Stimulated activated CD4-positive, alpha-beta T cell treated with anti-CD3 and anti-CD28 coated beads, Interleukin-15, amount 100 ng/mL, for 48 hours (primary cell): ENCODE measurements at places on chromosomes 12 and 14.

- no peak for DNase-seq
Observed at GRCh38 chr12:52539083-52539820, 13.7 kb downstream of the KRT71 start.

DNA sequence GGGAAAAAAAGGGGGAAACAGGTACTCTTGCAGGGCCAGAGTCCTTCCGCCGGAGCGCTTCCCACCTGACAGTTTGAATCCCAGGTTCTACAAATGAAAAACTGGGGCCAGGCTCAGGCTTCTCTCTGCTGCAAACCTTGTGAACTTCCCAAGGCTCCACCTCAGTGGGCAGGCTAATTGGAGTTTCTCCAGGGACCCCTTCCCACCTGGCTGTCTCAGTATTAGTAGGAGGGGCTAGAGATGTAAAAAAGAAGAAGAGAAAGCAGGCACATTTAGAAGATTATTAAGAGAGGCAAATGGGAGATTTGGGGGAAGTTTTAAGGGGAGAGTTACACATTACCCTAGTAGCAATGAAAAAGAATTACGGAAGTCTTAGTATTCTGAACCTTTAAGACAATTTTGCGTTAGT is 20.0 kb upstream of the CLEC2D start:
- DNase-seq: no peak

GRCh38 chr12:15688202-15688736 is 100.9 kb downstream of the EPS8 start:
- DNase-seq: no peak

GRCh38 chr12:120472521-120472920 is 3.0 kb upstream of the SRSF9 start:
- DNase-seq: no peak

DNA sequence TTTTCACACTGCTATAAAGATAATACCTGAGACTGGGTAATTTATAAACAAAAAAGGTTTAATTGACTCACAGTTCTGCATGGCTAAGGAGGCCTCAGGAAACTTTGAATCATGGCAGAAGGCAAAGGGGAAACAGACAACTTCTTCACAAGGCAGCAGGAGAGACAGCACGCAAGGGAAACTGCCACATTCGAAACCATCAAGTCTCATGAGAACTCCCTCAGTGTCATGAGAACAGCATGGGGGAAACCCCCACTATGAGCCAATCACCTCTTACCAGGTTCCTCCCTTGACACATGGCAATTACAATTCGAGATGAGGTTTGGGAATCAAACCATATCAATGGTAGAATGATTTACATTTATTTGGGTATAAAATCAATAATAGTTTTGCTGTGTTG is 558.5 kb downstream of the TMTC2 start:
- DNase-seq: no peak

DNA sequence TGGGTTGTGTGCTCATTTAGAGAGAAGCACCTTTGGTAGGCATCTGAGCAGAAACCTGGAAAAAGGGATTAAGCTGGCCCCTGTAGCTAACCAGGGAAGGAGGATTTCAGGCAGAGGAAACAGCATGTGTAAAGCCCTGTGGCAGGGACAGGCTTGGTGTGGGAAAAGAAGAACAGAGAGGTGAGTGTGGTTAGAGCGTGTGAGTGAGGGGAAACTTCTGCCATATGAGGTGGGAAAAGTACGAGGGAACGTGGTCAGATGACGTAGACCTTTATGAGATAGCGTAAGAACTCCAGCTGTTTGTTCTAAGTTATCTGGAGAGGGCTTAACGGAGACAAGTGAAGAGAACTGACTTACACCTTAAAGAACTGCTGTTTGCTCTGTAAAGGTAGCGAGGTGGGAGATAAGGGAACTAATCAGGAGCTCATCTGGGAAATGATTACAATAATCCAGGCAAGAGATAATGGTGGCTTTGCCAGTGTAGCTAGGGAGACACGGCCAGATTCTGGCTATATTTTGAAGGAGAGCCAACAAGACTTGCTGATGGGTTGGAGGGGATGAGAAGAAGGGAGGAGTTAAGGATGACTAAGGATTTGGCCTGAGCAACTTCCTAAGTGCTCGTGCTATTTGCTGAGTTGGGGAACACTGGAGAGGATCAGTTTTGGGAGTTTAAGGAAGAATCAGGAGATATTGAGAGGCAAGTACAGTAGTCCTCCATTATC is 234.0 kb downstream of the ETNK1 start:
- DNase-seq: no peak

DNA sequence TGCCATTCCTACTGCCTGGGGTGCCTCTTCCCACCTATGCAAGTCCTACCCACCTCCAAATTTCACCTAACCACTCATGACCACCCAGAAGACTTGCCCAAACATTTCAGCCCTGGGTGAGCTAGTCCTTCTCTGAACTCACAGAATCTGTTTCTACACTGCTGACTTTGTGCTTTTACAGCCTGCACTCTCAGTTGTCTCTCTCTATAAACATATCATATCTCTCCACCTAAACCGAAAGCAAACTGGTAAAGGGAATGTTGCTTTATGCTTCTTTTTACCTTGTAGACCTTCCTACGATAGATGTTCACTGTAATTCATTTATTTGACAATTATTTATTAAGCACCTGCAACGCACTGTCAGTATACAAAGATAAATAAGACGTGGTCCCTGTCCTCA is 38.1 kb upstream of the RNASE3 start:
- no peak for DNase-seq

DNA sequence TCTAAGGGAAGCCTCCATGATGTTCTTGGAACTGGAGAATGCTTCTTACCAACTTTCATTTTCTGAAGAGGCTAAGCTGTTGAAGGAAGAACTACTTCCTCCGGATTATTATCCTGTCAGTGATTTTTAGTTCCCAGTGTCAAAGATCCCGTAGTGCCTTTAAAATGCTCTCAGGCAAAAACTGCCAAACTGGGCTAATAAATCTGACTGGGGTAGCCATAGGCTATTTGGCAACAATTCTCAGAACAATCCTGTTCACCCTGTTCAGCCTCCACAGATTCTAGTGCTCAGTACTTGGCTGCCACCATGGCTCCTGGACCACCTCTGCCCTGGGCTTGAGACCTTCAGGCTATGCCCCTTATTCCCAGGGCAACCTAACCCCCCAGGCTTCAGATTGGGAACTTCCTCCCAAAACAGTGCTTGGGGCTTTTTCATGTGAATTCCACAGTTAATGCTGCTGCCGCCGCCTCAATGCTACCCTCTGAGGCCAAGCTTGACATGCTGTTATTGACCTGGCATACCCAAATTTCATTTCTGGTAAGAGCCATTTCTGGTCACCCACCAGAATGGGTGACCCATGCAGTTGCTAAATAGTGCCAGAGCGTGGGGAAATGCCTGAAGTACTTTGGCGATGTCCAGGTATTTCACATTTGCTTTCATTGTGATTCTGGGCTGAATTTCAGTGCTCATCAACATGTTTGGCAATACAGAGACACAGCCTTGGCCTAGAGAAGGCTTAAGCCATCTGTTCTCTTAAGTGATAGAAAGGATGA is 110.0 kb upstream of the ARHGAP5 start:
- no peak for DNase-seq

- DNase-seq: no peak
Observed at GRCh38 chr14:99779751-99780150, 13.5 kb upstream of the EML1 start.

DNA sequence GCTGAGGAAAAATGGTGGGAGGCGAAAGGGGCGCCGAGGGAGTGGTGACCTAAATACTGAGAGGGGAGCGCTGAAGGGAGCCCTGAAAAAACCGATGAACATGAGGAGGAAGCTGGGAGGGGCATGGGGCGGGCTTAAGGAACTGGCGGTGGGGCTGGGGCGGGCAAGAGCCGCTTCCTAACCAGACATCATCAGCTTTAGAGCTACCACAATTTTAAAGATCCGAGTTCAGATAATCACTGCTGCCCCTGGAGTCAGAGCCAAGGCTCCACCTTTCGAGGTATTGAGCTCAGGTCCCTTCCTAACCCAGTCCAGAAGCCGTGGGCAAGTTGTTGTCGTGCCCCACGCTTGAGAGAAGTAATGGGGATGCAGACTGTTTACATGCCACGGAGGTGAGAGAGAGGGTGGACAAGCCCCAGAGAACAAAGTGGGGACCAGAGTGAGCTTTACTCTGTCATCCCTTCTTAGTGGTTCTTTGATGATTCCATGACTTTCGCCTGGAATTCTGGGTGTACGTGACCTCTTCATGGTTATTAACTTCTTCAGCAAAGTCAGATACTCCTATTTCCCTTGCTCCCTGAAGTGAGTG is 393 bp downstream of the ORMDL2 start:
- no peak for DNase-seq

GRCh38 chr12:72093930-72094329 is 155.3 kb downstream of the TPH2 start:
- no peak for DNase-seq

DNA sequence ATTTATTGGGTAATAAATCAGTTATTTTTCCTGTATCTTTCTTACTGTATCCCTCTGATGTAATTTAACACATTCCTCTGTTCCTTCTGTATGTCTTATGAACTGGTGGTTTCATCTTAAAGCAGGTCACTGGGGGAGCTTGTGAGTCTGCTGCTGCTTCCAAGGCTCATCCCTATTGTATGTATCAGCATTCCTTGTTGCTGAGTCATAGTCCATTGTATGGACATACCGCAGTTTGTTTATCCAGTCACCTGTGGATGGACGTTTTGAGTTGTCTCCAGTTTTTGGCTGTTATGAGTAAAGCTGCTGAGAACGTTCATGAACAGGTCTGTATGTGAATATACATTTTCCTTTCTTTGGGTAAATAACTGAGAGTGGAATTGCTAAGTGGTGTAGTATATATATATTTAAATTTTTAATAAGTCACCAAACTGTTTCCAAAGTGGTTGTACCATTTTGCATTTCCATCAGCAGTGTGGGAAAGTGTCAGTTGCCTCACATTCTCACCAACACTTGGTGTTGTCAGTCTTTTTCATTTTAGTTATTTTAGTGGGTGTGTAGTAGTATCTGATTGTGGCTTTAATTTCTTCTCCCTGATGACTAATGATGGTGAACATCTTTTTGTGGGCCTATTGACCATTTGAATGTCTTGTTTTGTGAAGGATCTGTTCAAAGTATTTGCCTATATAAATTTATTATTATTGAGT is 82.7 kb downstream of the BEGAIN start:
- no peak for DNase-seq

DNA sequence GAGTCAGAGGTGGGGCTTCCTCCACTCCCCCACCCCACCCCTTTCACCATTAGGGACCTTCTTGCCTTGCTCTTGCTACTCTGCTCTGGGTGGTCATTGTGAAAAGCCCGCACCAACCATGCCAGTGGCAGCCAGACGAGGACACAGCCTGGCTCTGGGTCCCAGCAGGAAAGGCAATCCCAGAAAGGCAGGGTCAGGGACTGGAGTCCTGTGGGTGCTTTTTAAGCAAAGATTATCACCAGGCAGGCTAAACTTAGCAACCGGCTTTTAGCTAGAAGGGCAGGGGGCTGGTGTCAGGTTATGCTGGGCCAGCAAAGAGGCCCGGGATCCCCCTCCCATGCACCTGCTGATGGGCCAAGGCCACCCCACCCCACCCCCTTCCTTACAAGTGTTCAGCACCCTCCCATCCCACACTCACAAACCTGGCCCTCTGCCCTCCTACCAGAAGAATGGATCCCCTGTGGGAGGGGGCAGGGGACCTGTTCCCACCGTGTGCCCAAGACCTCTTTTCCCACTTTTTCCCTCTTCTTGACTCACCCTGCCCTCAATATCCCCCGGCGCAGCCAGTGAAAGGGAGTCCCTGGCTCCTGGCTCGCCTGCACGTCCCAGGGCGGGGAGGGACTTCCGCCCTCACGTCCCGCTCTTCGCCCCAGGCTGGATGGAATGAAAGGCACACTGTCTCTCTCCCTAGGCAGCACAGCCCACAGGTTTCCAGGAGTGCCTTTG is 1.2 kb upstream of the GAPDH start:
- DNase-seq: no peak

GRCh38 chr14:104601786-104602185 is 2.8 kb downstream of the TMEM179 start:
- DNase-seq: no peak

- DNase-seq: no peak
Observed at GRCh38 chr14:95190857-95191256, 33.5 kb upstream of the DICER1 start.

GRCh38 chr12:51678086-51678724 is 87.2 kb downstream of the SCN8A start:
- DNase-seq: no peak
